HFFc6 (cell line): ENCODE measurements at places on chromosomes 12 and 14.

GRCh38 chr14:89277203-89277602, 139.8 kb downstream of the FOXN3 start:
- DNase-seq: no peak

GRCh38 chr14:68711561-68712309, 81.1 kb downstream of the ZFP36L1 start:
- DNase-seq: no peak

DNA sequence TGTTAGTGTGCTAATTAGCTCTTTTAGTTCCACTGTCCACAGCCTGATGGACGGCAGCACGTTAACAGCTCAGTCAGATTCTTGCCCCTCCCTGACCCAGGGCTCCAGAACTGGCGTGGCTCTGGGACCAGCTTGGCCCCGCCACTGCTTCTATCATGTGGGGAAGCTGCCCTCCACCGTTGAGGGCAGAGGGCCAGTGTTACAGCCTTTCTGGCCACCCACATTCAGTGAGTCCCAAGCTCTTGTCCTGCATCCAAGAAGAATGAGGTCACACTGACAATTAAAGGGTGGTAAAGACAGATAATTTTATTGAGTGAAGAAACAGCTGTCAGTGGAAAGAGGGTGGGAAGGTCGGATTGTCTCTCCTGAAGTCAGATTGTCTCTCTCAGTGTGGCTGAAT, 36.9 kb downstream of the BCL2L14 start:
- DNase-seq: no peak

DNA sequence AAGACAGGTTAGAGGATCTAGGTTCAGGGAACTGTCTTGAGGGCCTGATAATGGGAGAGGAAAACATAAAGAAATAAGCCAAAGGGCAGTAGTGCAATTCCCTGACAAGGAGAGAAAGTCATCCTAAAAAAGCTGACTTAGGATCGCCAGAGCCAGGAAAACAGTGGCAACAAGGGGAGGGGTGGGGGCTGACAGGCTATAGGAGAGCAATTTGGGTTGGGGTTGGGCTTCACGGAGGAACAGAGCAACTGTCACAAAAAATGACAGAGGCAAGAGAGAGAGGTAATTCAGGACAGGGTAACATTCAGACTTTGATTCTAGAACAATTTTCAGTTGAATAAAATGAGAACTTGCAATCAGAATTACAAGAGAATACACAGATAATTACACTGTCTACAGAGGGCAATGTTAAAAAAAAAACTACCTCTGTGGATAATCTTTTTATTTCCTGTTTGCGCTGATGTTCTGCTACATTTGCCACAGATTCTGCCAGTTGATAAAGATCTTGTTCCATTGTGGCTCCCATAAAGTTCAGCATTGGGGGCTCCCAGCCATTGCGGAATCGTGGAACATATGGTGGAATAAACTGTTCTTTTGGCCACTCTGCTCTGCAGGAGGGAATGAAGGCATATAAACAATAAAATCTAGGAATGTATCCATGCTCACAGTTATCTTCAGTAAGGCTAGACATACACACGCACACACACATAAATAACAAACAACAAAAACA, 138.6 kb downstream of the EPS8 start:
- DNase-seq: no peak

GRCh38 chr12:92434607-92435025, 268.2 kb upstream of the PLEKHG7 start:
- no peak for DNase-seq

DNA sequence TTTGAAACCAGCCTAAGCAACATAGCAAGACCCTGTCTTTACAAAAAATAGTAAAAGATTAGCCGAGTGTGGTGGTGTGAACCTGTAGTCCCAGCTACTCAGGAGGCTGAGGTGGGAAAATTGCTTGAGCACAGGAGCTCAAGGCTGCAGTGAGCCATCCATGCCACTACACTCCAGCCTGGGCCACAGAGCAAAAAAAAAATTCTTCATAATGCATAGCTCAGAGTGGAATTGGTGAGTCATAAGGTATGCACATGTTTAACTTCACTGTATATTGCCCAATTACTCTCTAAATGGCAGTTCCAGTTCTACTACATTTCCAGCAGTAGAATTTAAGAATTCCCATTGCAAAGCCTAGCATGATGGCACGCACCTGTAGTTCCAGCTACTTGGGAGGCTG, 26.8 kb upstream of the CLIP1 start:
- DNase-seq: peak; percentile 76

DNA sequence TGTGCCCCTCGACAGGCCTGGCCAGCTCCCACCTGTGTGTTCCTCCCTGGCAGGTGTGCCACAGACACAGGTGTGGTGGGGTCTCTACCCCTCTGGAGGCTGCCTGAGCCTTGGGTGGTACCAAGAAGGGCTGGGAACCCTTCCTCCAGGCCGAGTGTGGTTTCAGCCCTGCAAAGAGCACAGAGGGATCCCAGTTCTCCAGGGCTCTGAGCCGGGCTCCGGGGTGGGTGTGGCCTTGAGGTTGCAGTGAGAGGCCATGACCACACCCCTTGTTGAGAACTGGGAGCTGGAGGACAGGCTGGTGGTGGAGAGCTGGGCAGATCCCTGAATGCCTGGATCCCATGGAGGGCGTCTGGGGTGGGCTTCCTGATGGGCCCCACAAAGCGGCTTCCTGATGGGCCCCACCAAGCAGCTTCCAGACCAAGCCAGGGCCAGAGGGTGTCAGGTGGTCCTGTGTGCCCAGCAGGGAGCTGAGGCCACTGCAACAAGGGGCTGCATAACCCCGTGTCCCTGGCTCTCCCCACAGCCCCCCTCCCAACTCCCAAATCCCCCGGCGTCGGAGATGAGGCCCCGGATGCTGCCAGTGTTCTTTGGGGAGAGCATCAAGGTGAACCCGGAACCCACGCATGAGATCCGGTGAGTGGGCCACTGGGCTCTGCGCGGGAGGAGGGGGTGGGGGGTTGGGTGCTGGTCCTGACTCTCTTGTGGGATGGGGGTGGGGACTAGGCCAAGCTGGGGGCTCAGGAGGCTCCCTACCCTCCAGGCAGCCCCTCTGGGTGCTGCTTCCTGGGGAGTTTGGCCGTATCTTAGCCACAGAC, 16.6 kb downstream of the RFLNA start:
- DNase-seq: no peak

DNA sequence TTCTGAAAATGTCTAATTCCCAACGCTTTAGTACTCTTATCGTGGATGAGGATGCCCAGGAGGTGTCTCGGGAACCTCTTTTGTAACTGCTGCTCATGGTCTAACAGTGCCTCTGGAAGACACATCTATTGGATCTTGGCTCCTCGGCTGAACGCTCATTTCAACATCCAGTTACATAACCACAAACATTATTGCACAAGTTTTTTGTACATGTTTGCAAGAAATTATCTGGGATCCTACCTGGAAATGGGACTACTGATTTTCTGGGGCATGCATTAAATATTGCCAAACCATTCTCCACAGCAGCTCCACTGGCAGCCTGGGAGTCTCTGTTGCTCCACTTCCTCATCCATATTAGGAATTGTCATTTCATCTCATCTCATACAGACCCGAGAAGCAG, 117.5 kb upstream of the EVL start:
- DNase-seq: no peak

DNA sequence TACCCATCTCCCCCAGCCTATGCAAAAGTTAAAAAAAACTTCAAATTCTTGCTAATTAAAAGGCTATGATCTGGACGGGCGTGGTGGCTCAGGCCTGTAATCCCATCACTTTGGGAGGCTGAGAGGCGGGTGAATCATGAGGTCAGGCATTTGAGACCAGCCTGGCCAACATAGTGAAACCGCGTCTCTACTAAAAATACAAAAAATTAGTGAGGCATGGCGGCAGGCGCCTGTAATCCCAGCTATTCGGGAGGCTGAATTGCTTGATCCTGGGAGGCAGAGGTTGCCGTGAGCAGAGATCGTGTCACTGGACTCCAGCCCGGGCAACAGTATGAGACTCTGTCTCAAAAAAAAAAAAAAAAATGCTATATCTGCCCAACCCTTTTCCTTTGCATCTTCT, 925.4 kb downstream of the GALC start:
- no peak for DNase-seq

- DNase-seq: peak; percentile 33
These were observed 83.3 kb upstream of the HIF1A start for GRCh38 chr14:61611880-61612630.

DNA sequence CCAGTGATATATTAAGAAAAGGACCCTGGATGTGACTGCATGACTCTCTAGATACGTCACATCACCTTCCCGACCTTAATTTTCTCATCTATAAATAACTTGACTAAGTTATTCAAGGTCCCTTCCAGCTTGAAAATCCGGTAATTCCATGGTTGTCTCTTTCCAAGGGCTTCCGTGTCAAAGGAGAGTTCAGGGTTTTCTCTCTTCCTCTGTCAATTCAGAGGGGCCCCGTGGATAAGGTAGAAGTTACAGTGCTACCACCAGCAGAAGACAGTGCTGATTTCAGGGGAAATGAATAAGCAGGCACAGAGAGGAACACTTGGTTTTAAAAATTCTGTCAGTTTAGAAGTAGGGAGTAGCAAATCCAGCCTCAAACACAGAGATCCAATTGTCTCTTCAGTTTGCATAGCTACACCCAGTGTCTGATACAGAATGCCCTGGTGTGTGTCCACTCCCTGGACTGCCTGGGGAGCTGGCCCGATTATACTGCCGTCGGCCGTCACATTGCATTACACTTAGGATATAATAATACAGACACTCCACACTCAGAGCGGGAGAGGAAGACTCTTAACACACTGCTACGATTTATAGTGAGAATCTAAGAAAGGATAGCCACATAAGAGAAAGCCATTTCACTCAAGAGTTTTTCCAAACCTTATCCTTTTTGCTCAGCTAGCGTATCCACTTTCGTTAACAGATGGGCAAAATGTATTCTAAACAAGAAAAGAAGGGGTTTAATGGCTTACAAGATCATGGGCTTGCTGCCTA, 54.7 kb upstream of the GTF2A1 start:
- DNase-seq: no peak

DNA sequence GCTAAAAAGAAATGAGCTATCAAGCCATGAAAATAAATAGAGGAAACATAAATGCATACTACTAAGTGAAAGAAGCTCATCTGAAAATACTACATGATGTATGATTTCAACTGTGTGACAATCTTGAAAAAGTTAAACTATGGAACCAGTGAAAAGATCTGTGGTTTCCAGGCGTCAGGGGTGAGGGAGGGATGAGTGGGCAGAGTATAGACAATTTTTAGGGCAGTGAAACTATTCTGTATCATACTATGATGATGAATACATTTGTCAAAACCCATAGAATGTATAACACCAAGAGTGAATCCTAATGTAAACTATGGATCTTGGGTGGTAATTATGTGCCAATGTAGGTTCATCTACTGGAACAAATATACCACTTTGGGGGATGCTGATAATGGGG, 21.3 kb downstream of the SPX start:
- DNase-seq: no peak

DNA sequence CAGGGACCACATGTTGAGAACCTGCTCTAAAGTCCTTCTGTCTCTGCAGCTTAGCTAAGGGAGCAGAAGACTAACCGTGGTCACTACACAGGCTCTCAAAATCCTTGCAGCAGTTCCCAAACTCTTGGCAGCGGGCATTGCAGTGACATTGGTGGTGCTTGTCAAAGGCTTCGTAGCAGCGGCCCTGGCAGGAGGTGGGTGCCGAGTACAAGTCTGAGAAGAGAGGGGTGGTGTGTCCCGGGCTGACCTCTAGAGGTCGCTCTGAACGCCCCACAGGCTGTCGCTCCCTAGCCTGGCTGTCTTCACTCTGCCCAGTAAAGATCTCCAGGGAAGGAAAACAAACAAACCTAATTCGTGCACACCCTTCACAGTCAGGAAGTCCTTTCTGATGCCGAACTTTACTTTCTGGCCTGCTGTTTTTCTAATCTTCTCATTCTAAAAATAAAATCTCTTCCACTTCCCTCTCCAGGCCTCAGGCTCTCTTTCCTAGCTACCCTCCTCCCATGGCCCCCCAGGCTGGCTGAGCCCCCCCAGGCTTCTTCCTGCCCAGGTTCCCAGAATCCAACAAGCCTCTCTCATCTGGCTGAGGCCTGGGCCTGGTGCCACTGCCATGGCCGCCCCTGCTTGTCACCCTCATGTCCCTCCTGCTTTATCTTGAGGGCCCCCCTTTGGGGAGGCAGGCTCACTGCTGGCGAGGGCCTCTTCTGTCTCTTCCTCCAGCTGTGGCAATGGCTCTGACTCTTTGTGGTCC, 7.7 kb downstream of the ENDOU start:
- DNase-seq: peak; percentile 82

DNA sequence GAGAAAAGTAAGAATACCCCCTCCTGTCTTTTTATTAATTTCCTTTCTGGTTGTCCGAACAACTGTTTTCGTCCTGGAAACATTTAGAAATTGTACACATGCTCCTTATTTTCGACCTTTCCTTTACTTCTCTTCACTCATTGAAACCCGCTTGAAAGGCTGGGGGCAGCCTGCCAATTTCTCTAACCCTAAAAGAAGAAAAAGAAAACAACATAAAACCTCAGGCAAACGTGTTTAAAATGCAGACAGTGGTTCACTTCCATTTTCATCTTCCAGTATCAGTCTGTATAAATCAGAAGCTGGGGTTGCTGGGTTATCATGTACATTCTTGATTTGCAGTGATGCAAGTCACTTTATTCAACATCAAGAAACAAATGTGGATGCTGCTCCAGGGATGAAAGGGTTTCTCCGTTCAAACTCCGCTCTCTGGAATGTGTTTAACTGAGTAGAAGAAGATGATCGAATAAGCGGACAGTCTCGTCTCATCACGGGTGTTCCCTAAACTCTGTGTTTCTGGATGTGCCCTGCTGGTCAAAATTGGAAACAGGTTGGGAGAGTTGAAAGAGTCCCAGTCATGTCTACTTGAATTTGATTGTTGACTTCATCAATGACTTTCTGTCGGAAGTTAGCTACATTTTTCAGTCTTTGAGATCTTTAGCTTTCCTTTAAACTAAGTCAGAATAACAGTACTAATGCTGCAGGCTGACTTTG, 1042.2 kb downstream of the BCL11B start:
- no peak for DNase-seq

GRCh38 chr12:15720295-15720694, 68.9 kb downstream of the EPS8 start:
- no peak for DNase-seq

DNA sequence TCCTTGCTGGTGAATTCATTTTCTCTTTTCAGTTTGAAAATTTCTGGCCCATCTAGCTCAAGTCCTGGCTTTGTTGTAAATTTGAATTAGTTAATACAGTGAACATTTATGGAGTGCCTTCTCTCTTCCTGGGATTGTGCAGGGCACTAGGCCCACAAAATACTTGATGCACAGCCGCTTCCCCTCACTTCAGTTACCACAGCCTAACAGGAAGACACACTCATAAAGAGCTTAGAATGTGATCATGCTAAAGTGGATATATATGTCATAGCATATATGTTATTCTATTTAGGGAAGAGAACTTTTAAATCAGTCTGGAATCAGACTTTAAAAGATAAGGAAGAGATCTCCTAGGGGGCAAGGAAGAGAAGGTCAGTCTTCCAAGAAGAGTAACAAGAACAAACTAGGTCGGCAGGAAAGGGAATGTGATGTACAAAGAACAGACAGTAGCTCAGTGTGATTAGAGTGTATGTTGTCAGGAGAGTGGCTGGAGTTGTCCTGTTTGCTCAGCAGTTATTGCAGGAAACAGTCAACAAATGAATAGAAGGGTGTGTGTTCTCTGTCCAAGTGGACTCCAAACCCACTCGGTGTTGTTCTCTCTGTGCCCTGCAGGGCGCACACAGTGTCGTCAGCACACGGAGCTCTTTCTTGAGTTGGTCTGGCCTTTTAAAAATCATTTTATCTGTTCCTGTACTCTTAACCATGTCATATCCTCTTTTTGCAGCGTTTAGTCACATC, 74.4 kb downstream of the DAAM1 start:
- no peak for DNase-seq
